ENCODE measurements at places on chromosomes 3 and 15.

GRCh38 chr3:38608086-38608775 lies 41.3 kb downstream of the SCN5A start:
- DNase-seq = no peak

GRCh38 chr3:30611613-30612436 lies 5.4 kb downstream of the TGFBR2 start:
- no peak for DNase-seq

DNA sequence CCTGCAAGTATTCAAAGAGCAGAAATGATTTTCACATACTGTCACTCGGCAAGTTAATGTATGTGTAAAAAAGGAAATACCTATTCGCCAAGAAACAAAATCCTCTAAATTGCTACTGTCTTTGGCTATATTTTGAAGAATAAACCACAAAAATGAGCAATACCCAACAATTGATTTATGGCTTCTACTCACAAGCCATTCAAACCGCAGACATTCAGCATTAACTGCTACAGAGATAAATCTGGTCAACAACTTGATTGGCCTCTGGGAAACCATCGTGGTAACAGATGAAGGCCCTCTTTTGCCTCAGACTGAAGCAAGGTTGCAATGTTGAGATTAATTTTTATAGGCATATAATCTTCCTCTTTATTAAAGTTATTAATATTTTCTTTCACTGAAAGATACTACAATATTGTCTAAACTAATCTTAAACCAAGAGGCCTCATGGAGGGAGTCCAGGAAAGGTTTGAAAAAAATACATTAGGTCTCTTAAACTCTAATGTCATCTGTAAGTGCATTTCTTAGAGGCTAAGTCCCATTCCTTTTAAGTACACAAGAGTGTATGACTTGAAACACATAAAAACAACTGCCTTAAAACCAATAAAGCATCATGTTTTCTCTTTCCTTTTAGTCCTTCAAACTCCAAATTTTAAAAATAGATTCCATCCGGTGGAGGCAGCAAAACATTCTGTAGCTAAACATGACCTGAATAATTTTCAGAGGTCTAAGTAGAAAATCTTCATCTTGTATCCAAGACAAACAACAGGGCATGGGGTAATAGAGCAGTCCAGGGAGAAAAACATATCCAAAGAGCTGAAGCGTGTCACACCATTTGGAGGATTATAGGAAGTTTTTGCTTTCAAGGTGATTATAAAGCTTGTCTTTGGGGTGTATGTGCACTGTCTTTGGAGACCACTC lies 162.4 kb upstream of the TGFBR2 start:
- DNase-seq = no peak

DNA sequence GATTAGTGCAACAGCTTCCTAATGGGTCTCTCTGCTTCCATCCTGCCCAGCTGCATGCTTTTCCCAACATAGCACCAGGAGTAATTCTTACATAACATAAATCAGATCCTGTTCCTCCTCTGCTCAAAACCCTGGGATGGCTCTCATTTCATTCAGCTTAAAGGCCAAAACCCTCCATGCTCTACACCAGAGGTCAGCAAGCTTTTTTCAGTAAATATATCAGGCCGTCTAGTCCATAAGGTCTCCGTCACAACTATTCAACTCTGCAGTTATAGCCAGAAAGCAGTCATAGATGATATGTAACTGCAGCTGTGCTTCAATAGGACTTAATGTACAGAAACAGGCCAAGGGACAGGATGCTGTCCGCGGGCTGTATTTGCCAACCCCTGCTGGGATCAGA lies 202.8 kb upstream of the UBE2E2 start:
- DNase-seq = no peak

GRCh38 chr3:46845397-46845859 lies 17.8 kb downstream of the MYL3 start:
- DNase-seq = no peak

DNA sequence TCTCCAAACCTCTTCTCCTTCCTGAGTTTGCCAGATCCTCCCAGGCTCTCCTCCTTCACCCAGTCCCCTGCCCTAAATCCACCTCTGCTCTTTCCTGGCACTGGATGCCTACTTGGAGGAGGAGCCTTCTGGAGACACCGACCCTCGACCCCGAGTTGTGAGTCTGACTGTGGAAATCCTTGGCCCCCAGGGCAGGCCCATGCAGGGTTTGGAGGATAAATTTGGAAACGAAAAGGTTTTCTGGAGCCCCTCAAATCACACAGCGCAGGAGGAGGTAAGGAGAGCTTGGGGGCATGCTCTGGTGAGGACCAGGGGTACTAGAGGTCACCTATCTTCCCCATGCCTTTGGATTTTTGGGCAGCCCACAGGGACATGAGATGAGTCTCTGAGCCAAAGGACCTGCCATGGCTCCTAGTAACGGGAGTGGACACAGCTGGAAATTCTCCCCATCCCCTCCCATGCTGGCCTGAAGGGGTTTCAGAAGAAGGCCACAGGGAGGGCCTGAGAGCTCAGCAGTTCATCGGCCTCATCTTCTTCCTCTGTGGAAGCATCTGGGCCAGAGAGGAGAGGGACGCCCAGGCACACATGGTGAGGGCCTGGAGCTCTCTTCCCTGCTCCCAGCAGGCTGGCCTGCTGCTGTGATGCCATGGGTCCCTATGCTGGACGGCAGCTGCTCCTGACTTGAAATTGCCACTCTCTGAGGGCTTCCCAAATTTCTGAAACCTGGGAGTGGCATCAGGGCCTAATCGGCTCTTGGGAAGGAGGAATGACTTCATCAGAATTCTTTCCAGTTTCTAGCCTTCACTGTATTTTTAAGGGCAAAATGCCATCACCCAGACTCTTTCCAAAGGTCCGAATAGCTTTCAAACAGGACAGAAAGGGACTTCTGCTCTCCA lies 68.6 kb upstream of the ITGA11 start:
- DNase-seq = no peak

- DNase-seq = no peak
Measured at GRCh38 chr15:35246451-35246850, 161.4 kb upstream of the NANOGP8 start.

DNA sequence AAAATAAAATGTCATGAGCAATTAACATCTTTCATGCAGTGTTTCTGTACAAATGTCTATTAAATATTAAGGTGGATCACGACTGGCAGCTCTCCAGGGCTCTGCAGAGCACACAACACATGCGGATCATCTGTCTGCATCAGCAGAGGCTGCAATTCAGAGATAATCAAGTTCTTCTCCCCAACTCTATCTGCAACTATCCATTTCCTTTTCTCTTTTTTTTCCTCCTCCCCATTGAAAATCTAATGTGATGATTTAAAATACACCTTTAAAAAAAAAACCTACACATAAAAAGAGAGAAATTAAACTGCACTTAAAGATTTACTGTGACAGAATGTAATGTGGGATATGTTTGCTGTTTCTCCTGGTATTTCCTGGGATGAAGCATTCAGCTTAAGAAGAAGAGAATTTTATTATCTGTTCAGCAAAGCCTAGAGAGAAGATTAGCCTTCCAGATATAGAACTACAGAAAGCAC lies 352.6 kb upstream of the CCDC54 start:
- no peak for DNase-seq

- DNase-seq = no peak
Measured at GRCh38 chr3:132318451-132318850, 1.2 kb downstream of the ACP3 start.

DNA sequence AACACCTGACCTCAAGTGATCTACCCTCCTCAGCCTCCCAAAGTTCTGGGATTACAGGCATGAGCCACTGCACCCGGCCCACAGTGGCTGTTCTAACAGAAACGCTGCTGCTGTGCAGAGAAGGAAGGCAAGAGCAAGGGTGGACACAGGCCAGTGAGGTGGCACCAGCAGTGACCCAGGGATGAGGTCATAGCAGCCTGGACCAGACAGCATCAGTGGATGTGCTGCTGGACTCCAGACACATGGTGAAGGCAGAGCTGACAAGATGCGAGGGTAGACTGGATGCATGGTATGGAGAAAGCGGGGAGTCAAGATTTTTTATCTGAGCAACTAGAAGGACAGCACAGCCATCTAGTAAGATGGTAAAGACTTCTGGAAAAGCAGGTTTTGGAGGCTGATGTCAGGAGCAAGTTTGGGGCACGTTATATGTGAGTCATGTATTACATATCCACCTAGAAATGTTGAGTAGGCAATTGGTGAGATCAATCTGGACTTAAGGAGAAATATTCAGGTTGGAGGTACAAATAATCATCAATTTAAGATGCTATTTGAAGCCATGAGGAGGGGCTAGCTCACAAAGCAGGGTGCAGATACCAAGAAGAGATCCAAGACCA lies 22.1 kb upstream of the TJP1 start:
- DNase-seq = no peak
